Kidney tubule cell (primary cell): ENCODE measurements at places on chromosomes 7 and 10.

GRCh38 chr7:274266-274665, 15.7 kb upstream of the FOXL3 start:
- DNase-seq, result no peak

DNA sequence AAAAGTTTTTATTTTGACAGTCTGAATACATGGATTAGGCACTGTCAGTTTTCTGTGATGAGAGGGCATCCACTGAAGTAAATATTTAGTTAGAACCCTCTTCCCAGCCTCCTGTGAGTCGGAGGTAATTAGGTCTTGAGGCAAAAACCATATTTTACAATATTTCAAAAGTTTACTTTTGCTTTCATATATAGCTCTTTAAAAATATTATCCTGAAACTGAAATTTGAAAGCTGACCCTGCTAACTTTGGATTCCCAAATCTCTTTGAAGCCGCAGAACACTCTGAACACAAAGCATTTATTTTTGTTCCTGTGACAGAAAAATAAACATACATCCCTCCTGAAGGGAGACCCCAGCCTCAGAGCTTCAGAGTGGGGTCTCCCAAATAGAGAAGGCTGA, 317.4 kb downstream of the KIF20B start:
- DNase-seq, result no peak

DNA sequence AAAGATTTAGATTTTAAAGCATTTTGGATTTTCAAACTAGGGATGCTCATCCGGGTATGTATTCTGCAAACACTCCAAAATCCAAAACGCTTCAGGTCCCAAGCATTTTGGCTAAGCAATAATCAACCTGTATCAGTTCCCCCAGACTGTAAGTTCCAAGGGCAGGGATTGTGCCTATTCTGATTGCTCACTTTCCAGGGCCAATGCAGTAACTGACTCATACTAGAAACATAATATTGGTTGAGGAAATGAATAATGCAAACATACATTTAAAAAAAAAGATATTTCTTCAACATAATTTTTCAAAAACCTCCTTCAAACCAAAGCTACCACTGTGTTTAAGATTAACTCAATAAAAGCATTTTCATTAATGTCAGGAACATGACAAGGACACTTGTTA, 69.5 kb downstream of the HIBADH start:
- no peak for DNase-seq

DNA sequence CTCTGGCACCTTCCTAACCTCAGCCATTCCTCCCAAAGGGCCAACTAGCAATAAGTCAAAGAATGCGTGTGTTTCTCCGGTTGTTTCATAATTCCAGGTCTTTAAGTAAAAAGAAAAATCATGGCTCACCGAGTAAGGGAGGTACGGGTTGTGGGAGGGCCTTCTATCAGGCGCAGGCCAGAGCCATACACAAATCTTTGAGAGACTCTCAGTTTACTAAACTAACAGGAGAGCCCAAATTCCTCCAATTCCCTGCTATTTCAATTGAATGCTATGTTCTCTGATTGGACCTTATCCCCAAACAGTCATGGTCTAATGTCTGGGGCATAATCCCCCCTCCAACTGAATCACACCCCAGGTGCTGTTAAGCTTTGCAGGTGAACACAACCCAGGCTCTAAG, 26.2 kb upstream of the SLF2 start:
- no peak for DNase-seq

GRCh38 chr7:134946260-134946659, 40.0 kb upstream of the AGBL3 start:
- DNase-seq, result no peak

DNA sequence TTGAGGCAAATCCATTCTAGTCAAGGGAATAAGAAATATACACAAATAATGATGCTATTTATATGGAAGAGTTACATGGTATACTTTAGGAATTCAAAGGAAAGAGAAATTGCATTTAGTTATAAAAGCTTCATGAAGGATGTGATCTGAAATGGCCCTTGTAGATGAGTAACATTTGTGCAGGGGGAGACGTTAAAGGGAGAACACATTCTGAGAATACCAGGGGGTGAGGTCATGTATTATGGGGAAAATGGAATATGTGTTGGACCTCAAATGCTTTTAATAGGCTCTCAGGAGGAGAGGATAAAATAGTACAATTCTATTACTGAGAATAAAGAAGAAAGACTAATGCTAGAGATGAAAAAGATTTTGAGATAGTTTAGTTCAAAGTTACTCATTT, 122.5 kb upstream of the NOBOX start:
- peak; percentile 28 for DNase-seq

GRCh38 chr7:80263333-80263732, 128.7 kb downstream of the GNAI1 start:
- no peak for DNase-seq

DNA sequence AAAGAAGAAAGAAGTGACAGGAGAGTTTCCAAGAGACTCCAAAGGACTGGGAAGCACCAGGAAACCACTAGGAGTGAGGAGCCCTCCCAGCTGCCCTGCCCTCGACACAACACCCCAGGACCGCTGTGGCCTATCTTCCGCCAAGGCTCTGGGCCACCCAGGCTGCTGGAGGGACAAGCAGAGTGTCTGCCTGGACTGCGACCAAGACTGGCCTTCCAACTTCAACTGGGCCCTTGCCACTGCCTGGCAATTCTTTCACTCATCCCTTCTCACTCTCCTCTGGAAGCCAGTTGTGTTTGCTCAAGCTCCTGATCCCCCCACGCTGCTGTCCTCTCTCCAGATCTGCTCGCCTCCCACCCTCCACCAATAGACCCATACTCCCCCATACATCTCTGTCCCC, 10.2 kb downstream of the KIAA1549 start:
- DNase-seq, result no peak

- DNase-seq, result peak; percentile 97
Observed at GRCh38 chr7:20064181-20064970, 152.8 kb downstream of the MACC1 start.

GRCh38 chr7:149879271-149879743, 5.5 kb downstream of the ATP6V0E2 start:
- no peak for DNase-seq

DNA sequence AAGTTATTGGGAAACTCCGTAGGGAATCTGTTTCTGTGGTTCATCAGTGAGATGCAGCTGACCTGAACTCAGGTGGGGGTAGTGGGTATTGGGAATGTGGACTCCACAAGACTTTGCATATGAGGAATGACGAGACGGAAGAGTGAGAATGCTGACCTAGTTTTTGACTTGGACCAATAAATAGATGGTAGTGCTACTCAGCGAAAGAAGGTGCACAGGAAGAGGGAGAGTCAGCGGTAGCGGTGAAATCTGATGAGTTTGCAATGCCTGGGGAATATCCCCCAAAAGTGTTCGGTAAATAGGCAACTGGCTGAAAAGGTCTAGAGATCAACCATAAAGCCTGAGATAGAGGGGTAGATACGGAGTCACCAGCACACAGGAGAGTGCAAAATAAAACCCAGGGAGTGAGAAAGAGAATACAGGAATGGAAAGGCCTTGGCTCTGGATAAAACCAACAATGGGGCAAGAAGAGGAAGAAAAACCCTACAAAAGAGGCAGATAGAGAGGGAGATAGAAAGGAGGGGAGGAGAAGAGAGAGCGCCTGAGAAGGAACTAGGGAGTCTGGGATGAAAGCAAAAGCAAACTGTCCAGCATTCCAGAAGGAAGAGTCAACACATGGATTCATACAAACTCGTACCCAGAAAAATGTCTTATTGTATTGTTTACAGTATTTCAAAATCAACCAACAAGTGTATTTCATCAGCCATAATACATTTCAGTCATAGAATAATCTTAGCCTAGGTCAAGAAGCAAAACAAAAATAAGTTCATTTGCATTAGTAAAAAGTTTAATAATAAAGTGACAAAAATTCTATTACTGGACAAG, 5.4 kb downstream of the ARHGAP21 start:
- peak; percentile 59 for DNase-seq

DNA sequence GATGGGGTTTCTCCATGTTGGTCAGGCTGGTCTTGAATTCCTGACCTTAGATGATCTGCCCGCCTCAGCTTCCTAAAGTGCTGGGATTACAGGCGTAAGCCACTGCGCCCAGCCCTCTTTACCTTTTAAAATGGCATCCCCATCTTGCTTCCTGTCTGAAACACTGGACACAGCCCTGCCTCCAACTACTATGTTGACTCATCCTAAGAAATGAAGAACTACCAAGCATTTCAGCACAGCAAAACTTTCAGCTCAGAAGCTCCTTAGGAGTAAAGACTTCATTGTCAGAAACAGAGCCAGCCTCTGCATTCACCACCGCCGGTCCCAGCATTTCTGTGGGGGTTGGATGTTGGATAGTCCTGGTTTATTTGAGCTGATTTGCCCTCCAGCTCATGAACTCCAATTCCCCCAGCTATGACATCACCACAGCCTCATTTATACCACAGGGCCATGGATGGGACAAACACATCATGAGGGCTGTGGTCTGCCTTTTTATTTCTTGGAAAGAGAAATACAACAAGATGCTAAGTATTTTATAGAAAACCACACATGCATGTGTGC, 123.5 kb downstream of the ADCY1 start:
- peak; percentile 15 for DNase-seq

GRCh38 chr10:82462910-82463551, 588.0 kb downstream of the NRG3 start:
- DNase-seq, result peak; percentile 1

- DNase-seq, result no peak
Observed at GRCh38 chr10:75880031-75880775, 448.8 kb downstream of the LRMDA start.
